ENCODE measurements at places on chromosomes 7 and 10.

GRCh38 chr7:7104971-7105370, 77.4 kb upstream of the C1GALT1 start:
- DNase-seq: no peak

DNA sequence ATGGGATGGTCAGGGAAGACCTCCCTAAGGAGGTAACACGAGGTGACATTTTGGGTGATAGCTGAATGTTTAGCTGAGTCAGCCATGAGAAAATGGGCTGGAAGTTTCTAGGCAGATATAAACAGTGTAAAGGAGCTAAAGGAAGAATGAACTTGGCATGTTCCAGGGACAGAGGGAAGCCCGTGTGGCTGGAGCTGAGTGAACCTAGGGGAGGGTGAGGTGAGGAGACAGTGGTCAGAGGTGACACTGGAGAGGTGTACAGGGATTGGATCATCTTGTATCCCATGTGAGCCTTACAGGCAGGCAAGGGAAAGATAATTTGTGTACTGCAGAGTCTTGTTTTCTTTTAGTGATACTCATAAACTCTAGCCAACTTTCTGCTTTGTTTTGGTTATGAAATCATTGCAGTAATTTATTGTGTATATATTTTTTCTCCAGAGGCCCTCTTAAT, 1.8 kb downstream of the STARD3NL start:
- no peak for DNase-seq

DNA sequence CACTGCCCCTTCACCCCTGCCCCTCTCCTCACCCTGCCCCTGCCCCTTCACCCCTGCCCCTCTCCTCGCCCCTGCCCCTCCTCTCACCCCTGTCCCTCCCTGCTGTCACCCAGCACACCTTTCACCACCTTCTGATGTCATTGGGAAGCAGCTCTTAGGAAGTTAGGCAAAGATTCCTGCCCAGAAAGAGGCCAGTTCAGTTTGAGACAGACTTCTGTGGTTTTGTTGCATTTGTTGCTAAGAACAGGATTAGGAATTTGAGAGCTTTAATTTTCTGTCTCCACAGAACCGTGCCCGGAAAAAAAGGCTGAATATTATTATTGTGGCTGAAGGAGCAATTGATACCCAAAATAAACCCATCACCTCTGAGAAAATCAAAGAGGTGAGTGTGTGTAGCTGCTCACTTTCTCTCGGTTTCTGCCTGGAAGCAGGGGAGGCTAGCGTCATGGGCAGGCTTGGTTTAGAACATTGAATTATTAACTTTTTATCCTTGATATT, 39.6 kb downstream of the PFKP start:
- DNase-seq: no peak

DNA sequence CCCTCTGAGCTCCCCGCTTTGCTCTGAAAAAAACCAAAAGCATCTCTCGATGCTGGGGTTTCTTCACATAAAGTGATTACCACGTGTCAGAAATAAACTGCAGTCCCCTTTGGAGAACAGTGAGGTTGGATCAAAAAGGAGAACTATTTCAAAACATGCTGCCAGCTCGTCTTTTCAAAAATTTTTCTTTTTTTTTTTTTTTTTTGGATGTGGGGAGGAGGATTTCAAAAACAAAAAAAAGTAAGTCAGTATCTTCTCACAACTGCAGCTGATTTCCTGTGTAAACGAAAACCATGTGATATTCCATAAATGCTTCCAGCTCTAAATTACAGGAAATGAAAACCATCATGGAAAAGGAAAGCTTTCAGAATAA, 155.0 kb upstream of the LYZL2 start:
- DNase-seq: no peak

GRCh38 chr7:34240417-34240816, 335.1 kb downstream of the BMPER start:
- no peak for DNase-seq

DNA sequence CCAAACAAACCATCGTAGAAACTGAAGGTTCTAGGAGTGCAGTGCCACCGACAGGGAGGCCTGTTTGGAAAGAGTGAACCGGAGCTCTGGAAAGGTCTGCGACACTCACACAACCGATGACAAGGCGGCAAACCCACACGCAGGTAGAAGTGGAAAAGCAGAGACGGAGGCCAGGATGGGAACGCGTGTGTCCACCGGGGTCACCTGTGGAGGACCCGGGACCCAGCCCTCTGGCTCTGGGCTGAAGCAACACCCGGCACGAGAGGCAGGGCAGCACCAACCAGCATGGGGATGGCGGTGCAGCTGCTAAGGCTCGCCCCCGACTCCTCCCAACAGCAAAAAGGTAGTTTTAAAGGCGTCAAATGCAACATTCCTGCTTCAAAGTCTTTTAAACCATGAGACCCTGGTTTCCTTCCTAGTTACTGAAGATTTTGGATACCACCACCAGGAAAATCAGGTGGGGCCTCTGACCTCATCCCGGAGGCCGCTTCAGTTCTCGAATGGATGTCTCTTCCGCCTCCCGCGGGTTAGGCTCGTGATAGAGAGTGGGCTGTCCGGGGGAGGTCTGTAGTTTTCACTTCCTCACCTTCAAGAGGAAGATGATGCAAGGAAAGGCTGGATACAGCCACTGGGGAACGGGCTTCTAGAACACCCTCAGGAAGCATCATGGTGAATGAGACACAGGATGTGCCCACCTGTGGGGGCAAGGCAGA, 115.5 kb downstream of the SMURF1 start:
- no peak for DNase-seq

- no peak for DNase-seq
Observed at GRCh38 chr7:144720149-144720548, 115.7 kb downstream of the TPK1 start.

DNA sequence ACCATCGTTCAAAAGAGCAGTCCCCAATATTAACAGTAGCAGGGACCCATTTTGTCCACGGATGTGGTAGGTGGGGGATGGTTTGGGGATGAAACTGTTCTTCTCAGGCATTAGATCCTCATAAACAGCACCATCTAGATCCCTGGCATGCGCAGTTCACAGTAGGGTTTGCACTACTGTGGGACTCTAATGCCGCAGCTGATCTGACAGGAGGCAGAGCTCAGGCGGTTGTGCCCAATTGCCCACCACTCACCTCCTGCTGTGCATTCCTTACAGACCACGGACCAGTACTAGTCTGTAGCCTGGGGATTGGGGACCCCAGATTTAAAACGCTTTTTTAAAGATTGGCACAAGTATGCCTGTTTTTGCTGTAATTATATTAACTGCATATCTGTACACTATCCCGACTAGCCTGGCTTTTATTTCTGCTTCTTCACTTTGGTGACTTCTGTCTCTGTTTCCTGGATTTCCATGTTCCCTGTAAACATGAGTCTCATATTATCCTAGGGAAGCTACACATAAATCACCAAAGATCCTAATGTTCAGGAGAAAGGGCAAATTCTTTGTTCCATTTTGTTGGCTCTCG, 163.3 kb upstream of the AKR1E2 start:
- DNase-seq: no peak

DNA sequence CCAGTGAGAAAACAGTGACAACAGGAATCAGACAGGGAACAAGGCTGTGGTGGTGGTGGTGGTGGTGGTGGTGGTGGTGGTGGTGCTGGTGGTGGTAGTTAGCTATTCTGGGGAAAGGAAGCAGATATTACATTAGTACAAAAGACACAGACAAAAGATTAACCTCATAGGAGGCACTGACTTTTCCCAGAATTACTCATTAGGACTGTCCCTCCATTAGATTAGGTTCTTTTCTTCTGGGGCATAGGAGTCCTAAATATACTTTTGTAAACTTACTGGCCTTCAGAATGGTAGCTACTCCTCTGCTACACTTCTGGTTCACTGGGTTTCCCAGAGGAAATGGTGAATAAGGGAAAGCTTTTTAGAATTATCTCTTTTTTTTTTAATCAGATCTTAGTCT, 156.6 kb upstream of the SEMA3D start:
- DNase-seq: no peak

Measured in stimulated activated CD4-positive, alpha-beta T cell treated with anti-CD3 and anti-CD28 coated beads, Interleukin-12 subunit alpha, Interleukin-12 subunit beta, amount 100 ng/mL, for 24 hours (primary cell).